T-helper 22 cell (primary cell): ENCODE measurements at places on chromosomes 13 and 19.

- DNase-seq: no peak
Observed at GRCh38 chr13:73216381-73216831, 157.6 kb downstream of the KLF5 start.

DNA sequence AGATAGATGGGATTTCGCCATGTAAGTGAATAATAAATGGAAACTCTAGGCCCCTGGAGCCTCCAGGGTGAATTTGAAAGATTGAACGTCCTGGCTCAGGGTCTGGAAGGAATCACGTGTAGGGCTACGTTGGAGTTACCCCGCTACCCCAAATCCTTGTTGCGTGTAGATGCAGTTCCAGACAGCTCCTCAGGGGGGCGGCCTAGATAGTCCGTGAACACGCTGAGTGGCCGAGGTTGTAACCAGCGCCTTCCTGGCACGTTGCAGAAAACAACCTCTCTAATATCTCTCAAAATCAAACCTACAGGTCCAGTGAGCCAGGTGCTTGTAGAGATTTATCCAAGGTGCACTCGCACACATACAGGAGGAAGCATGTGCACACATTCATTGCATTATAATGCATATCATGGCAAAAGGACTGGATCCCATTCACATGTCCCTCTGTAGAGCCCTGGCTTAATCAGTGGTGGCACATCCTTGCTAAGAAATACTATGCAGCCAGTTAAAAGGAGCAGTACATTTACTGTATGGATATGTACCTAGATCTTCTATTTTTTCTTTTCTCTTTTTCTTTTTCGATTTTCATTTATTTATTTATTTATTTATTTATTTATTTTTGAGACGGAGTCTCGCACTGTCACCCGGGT is 2.5 kb upstream of the KEAP1 start:
- peak; percentile 51 for DNase-seq

GRCh38 chr13:57991041-57991440 is 359.5 kb downstream of the PCDH17 start:
- no peak for DNase-seq

GRCh38 chr19:46475986-46476385 is 4.6 kb upstream of the PNMA8A start:
- no peak for DNase-seq

- peak; percentile 38 for DNase-seq
Observed at GRCh38 chr13:113448885-113449692, 4.2 kb downstream of the ADPRHL1 start.

DNA sequence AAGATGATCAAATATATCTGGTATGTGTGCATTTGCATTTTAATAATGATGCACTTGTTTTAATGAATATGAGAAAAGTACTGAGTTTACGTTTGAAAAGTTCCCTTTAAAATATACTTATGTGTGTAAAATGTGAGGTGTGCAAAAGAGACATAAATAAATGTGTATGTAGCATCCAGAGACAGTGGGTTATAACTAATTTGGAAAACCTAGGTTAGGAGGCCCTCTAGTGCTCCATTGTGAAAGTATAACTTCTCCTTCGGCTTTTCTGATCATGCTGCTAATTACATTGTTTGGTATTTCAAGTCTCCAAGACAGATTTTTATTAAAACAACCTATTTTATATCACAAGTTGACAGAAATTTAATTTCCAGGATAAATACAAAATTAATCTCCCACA is 30.1 kb downstream of the SCEL start:
- DNase-seq: no peak

DNA sequence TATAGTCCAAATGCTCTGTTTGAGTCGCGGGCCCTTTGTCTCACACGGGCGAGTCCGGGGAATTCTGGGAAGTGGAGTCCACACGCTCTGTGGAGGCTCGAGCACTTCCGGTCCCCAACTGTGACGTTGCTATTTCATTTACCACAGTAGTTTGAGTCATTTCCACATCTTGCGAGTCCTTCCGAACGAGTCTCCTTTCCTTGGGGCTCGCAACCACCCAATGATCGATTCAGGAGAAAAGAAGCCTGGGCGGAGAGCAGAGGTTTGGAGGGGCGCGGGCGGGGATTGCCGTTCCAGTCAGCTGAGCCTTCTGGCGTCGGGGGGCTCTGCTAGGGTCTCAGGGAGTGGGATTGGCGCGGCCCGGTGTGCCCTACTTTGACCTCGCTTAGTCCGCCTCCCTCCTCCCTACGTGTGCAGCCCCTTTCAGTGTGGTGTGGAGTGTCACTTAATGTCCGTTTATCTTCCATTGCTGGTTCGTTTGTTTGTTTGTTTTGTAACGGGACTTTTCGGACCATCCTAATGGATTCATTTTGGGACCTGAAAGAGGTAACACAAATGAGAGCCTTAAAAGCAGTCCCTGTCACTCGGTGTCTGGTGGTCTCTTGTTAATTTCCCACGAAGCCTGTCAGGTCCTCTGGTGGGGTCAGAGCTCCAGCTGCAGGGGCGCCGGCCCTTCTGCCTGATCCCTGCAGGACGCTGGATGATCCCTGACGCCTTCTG is at the start of gene ZNF222:
TSS of gene ZNF222 (plus strand) at position 163 of the 720 bp plus-strand sequence. CDS start at position 221, 58 bp downstream.
- peak; percentile 51 for DNase-seq

DNA sequence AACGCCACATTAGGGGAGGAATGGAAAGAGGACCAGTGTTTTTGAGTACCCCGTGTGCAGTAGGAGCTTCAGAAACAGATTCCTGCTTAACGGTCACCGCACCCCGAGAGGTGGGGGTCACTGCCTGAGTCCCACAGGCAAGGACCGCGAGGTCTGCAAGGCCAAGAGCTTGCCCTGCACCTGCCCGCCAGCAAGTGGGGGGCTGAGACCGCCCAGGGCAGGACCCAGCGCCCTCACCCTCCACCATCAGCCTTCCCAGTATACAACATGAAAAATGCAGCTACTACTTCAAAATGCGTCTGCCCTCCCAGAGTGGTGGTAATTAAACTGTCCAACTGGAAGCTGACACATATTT is 44.9 kb downstream of the COL4A1 start:
- no peak for DNase-seq

DNA sequence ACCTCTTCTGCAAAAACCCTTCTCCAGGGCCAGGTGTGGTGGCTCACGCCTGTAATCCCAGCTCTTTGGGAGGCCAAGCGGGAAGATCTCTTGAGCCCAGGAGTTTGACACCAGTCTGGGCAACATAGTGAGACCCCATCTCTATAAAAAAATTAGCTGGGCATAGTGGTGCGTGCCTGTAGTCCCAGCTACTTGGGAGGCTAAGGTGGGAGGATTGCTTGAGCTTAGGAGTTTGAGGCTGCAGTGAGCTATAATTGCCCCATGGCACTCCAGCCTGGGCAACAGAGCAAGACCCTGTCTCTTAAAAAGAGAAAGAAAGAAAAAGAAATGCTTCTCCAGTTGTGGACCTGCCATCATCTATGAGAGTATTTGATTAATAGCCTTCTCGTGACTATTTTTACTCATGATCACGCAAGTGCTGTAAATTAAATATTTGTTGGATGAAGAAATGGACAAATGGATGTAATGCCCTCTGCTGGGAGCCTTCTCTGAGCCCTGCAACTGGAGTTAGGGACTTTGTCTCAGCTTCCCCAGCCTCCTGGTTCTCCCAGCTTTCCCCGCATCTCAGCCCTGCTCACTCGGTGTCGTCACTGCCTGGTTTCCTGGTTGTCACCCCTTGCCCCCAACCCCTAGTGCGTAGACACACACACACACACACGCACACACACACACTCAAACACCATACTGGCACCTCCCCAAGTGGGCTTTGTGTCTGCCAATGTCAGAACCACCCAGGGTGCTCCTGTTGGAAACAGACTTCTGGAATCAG is 12.2 kb downstream of the WIZ start:
- DNase-seq: no peak

GRCh38 chr13:76948149-76948548 is at the start of gene ACOD1:
TSS of gene ACOD1 (plus strand) at chr13:76948511. CDS start at chr13:76948559, 48 bp downstream.
- no peak for DNase-seq

GRCh38 chr19:2627319-2627829 is 75.1 kb downstream of the GNG7 start:
- no peak for DNase-seq

DNA sequence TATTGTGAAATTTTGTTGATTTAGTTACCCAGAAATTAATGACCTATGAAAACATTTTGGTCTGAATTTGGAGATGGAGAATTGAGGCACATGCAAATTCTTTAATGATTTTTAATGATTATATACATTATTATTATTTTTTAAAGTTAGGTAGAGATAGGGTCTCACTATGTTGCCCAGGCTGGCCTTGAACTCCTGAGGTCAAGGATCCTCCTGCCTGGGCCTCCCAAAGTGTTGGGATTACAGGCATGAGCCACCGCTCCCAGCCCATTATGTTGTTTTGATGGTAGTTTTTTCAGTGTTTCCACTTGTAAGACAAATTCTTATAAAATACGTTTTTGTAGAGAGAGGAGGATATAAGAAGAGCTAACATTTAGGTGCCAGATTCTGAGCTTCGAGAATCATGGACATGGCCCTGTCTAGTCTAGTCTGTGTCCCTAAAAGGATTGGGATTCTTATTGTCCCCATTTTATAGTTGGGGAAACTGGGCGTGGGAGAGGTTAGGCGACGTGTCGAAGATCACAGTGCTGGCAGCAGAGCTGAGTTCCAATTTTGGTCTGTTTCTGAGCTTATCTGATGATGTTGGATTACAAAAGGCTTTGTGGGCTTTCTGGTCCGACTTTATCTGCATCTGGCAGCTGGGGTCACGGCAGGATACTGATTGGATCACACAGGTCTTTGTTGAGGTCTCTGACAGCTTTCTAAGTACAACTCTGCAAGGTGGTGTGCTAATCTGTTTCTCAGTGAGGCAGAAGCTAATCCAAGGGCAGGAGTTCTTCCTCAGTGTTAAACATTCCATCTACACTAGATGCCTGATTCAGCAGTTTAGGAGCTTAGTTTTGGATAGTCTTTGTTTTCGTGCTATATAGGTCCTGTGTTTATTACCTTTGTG is 7.5 kb upstream of the WDR88 start:
- no peak for DNase-seq
